ENCODE measurements at places on chromosomes 7 and 10.

GRCh38 chr10:52215745-52216361 is 98.2 kb upstream of the DKK1 start:
- no peak for DNase-seq

GRCh38 chr10:88343761-88344484 is 239.2 kb downstream of the RNLS start:
- DNase-seq = no peak

DNA sequence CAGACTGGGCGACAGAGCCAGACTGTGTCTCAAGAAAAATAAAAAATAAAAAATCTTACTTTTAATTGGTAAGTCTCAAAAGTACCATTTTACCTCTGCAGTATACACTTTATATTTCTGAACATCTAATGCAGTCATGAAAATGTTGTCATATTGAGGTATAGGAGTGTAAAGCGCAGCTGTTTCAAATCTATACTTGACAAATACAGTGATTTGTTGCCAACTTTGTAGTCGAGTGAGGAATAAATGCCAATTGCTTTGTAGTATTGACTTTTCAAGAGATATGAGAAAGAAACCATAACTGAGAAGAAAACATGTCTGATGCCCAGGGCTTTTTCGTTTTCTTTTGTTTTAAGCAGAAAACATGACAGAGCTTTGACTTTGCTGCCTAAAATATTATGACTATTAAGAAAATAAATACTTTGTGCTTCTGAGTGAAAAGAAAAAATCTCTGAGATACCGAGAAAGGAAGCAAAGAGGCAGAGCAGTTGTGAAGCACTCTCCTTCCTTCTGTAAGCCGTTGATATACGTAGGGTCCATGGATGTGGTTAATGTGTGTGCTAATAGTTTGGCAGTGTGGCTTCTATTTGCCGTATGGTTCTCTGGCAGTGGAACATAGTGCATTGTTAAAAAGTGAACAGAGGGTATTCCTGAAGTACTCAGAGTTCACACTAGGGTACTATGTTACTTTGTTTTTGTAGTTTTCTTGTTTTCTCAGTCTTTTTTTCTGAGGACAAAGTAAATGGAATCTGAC is 38.2 kb downstream of the AVL9 start:
- no peak for DNase-seq

DNA sequence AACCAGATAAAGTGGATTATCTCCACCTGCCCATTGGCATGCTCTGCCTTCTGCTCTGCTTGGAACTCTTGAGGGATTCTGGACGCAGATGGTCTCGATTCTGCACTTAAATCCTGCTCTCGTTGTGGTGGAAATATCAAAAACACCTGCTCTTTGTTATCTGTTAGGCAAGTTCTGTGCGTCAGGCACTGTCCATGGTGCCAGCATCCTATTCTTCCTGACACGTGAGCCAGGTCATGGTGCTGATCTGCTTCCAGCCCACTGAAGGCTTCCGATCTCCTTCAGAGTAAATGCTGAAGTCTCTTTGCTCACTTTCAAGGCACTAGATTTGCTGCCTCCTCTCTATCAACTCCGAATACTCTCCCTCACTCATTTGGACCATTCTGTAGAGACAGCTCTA is 505.6 kb downstream of the HTR7 start:
- no peak for DNase-seq

- no peak for DNase-seq
Measured at GRCh38 chr10:53667063-53667462, 894.5 kb upstream of the MBL2 start.

DNA sequence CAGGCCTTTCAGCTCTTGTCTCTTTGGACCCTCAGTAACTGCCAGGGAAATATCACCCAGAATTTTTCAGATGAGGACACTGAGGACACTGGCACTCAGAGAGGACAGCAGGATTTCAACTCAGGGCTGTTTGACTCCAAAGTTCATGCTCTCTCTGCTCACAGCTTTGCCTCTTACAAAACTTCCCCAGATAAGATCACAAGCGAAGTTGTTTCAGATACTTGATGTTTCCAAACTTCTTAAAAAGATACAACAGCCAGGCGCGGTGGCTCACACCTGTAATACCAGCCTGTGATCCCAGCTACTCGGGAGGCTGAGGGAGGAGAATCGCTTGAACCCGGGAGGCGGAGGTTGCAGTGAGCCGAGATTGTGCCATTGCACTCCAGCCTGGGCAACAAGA is 32.4 kb upstream of the ZRANB1 start:
- DNase-seq = no peak

DNA sequence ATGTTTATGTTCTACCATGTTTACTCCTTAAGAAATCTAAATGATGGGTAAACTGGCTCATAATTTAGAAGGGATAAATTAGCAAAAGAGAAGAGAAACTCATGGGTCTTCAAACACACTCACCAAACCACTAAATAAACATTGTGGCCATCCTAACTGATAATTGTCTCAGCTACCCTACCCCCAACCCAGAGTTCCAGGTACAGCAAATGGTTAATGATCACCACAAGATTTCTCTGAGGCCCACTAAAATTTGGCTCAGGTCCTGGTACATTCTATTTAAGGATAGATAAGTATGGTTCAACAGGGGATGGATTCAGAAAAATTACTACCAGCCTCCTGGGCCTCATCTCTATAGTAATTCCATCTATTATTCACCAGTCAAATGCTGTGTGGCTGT is 21.4 kb downstream of the SLC25A13 start:
- no peak for DNase-seq

- DNase-seq = no peak
Measured at GRCh38 chr7:95404316-95404865, 8.2 kb upstream of the PON3 start.

- no peak for DNase-seq
Measured at GRCh38 chr10:7559386-7559785, 107.4 kb downstream of the ITIH5 start.

DNA sequence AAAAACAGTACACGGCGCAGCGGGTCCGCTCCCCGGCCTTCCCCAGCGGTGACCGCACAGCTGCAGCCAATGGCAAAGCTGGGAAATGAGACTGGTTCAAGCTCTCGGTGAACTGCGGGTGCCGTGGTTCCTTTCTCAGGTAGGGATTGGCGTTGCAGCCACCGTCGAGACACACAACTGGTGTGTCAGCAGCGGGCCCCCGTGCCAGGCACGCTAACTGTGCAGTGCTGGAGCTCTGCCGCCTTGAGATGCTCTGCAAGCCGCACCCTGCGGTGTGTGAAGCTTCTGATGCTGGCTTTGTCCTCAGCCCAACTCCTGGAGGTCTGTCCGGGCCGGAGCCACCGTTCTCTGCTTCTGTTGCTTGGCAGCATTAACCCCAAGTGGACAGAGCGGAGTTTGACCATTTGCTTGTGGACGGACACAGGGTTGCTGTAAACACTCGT is 20.6 kb upstream of the NKX6-2 start:
- no peak for DNase-seq

GRCh38 chr10:52472406-52473146 is 158.5 kb downstream of the DKK1 start:
- no peak for DNase-seq

DNA sequence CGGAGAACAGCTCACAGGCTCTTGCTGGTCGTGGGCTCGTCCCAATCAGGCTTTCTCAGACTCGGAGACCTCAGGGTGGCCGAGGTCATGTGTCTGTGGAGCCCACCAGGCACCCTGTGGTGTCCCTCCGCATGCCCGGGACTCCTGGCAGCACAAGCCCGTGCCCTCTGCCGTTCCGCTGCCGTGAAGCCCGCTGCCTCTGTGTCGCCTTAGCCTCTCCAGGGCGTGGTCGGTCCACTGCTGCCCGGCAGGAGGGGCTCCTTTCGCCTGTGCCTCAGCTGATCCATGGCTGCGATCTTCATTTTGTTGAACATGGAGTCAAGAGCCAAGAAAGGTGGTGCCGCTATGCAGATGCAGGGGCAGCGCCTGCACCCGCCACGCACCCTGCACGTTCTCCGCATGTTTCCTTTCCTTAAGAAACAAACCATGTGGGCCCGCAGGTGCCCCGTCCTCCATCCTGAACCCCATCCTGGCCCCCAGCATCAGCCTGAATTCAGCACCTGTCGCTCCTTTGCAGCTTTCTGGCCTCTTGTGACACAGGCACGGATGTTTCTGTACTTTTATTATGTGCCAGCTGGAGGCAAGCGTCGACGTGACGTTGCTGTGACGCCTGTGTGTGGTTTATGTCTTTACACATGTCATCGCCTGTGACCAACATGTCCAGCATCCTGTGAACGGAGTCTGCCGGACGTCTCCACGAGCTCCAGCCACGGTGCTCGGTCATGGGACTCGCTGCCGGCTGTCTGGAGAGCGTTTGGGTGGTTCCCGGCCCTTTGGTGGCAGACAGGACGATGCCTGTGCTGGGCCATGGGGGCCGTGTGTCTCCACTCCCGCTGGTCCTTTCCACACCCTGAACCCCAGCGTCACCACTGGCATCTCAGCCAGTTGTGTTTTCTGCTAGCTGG is 69.9 kb downstream of the NKX6-2 start:
- no peak for DNase-seq

- DNase-seq = no peak
Measured at GRCh38 chr10:75019370-75019769, 92.1 kb upstream of the SAMD8 start.

GRCh38 chr10:112271982-112272381 is 11.2 kb upstream of the TECTB start:
- DNase-seq = no peak

DNA sequence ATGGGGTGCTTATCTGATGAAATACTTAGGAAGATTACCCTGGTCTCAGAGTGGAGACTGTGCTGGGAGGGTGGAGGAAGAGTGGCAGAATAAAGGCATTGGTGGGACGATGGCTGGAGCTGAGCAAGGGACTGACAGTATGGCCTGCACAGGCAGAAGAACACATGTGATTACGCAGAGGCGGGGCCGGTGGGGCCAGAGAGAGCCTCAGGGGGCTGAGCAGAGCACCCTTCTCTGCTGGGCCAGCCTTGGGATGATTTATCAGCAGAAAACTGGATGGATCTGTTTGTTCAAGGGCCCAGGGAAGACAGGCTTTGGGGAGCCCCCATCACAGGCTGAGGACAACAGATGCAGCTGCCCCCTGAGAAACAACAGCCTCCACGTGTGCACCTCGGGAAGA is 272.1 kb downstream of the SDK1 start:
- DNase-seq = no peak

DNA sequence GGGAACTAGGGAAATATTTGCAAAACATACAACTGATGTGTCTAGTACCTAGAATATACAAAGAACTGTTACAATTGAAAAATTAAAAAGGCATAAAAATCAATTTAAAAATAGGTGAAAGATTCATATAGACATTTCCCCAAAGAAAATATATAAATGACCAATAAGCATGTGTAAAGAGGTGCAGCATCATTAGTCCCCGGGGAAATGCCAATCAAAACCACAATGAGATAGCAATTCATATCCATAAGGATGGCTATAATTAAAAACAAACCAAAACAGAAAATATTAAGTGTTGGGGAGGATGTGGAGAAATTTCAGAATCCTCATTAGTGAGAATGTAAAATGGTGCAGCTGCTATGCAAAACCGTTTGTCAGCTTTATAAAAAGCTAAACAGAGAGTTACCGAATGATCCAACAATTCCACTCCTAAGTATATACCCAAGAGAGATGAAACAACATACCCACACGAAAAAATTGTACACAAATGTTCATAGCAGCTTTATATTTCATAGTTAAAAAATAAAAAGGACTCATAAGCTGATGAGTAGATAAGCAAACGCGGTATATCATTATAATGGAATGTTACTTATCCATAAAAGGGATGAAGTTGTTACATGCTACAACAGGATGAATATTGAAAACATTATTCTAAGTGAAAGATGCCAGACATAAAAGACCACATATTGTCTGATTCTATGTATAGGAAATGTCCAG is 210.1 kb upstream of the INHBA start:
- DNase-seq = no peak

DNA sequence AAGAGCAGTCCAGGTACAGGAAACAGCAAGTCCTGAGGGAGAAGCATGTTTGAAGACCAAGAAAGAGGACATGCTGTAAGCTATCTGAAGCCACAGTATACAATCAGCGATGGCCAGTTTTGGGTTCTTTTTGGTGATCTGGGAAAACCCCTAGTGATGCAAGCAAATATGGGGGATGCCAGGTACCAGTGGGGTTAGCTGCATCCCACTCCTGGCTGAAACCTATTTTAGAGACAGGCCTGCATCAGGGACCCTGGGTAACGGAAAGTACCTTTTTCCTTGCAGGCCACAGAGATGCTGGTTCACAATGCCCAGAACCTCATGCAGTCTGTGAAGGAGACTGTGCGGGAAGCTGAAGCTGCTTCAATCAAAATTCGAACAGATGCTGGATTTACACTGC is 32.9 kb downstream of the AP3M1 start:
- no peak for DNase-seq

- DNase-seq = peak; percentile 74
Measured at GRCh38 chr10:119517235-119518141, 25.0 kb downstream of the RGS10 start.

DNA sequence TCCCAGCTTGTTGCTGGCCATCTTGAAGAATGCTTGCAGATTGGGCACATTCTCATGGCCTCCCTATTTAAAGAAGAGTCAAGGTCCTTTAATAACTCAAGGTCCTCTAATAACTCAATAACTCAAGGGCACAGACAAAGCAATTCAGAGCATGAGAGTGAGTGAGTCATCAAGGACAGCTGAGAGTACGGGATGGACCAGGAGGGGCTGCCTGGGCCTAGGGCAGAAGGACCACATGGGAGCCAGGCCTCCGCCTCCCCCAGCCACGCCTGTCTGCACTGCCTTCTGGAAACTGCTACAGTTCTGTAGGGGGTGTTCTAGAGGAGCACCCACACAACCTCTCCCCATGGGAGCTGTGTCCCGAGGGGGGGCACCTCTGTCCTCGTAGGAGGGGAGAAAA is 48.9 kb downstream of the ZNF503 start:
- no peak for DNase-seq

GRCh38 chr7:126856691-126857291 is 395.9 kb downstream of the GRM8 start:
- DNase-seq = no peak

- no peak for DNase-seq
Measured at GRCh38 chr10:5413012-5413938, 918 bp downstream of the NET1 start.

DNA sequence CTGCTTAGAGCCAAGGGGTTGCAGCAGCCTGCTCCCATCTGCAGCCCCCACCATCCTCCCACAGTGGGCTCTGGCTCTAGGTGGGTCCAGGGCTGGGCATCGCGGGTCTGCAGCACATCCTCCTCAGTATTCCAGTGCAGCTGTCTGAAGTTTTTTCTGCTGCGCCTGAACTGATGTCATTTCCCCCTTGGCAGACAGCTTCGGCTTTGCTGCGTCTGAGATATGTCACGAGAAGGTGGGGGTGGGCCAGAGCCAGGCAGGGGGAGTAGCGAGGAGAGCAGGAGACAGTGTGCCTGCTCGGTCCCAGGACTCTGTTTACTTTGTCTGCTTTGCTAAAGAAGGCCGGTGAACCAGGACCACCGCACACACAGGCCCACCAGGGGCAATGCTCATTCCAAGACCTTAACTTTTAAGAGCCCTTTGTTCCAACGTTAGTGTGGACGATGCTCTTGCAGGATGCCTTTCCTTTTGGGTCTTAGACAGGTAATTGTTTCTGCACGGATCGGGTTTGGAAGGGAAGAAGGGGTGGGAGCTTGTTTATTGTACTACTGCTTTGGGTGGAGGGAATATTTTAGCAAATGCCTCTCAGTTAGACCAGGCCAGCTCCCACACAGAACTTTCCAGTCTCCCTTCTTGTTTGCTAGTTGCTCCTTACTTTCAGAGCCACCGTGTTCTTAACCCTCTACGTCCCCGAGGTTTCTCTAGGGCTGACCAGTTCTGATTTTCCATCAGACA is 32.4 kb downstream of the WBP1L start:
- DNase-seq = no peak

Measured in activated naive CD4-positive, alpha-beta T cell treated with anti-CD3 and anti-CD28 coated beads, Interleukin-2, amount 50 U/mL, for 72 hours (primary cell).